ENCODE measurements at places on chromosomes 16 and 17.

- no peak for DNase-seq
Measured at GRCh38 chr16:85360323-85361277, 248.3 kb upstream of the CIBAR2 start.

DNA sequence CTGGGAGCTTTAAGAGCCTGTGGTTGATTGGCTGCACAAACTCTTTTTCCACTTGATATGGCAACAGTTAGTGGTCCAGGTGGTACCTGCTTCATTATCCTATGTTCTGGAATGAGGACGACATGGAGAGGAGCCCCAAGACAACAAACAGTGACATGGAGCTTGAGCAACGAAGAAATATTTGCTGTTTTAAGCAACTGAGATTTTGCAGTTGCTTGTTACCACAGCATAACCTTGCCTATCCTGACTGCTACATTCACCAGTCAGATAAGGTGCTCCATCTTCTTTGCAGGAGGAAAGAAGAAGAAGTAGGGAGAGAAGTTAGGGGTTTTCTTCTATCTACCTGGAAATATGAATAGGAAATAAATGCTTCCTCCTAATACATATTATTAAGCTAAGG lies 7.5 kb upstream of the ODF4 start:
- no peak for DNase-seq

- no peak for DNase-seq
Measured at GRCh38 chr16:74249254-74249653, 47.4 kb upstream of the PSMD7 start.

DNA sequence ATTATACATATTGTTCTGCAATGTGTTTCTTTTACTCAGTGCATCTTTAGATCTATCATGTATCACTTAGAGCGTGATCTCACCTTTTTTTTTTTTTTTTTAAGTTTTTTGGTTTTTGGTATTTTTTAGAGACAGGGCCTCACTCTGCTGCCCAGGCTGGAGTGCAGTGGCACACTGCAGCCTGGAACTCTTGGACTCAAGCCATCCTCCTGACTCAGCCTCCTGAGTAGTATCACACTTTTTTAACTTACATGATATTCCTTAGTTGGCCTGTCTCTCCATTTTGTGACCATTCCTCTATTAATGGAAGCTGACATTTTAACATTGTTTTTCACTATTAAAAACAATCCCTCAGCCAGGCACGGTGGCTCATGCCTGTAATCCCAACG lies 4.7 kb upstream of the MPO start:
- DNase-seq = no peak

DNA sequence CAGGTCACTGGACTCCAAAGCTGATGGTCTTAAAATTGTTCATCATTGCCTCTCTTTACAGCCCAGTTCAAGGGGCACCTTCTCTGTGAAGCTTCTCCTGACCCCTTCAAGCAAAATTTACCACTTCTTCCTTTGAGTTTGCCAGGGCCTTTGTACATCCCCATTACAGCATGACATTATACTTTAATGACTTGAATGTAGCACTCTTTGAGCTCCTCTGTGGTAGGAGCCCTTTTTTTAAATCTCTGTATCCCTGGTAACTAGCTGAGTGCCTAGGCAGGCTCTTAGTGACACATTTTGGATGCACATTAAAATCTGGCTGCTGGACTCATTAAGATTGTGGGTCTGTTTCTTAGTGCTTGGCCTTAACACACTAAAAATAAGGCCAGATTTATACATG lies 412.1 kb downstream of the CA10 start:
- DNase-seq = no peak

- no peak for DNase-seq
Measured at GRCh38 chr17:2237950-2238349, 65.6 kb downstream of the SMG6 start.

GRCh38 chr17:31877341-31877740 lies 18.3 kb upstream of the COPRS start:
- no peak for DNase-seq

DNA sequence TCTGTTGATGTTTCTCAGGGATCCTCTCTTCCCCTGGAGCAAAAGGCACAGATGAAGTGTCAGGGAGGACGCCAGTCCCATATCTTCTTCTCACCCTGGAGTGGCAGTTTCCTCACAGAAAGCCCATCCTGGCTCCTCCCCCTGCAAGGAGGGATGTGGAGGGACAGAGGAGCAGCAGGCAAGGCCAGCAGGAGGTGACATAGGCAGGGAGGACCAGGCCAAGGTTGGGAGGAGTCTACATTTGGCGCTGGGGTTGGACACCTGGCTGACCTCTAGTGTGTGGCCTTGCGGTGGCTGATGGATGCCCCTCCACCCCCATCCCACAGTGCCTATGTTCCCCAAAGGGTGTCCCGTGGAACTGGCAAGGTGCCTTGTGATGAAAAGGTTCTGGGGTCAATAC lies 125.4 kb downstream of the SEC14L1 start:
- no peak for DNase-seq

DNA sequence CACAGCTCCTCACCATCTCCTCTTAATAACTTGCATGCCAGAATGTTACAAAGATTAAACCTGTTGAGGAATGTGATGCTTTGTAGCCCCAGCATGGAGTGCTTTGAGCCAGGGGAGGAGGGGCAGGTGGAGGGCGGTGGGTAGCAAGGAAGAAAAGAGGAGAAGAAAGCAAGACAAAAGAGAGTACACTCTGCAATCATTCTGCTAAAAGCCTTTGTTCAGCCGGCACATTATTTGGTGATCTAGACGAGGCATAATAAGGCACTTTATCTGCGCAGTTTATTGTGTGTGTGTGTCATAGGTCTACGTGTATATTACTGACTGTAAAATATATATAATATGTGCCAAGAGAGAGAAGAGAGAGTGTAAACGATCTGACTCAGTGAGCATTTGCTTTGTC lies 139.1 kb downstream of the SOX9 start:
- no peak for DNase-seq

DNA sequence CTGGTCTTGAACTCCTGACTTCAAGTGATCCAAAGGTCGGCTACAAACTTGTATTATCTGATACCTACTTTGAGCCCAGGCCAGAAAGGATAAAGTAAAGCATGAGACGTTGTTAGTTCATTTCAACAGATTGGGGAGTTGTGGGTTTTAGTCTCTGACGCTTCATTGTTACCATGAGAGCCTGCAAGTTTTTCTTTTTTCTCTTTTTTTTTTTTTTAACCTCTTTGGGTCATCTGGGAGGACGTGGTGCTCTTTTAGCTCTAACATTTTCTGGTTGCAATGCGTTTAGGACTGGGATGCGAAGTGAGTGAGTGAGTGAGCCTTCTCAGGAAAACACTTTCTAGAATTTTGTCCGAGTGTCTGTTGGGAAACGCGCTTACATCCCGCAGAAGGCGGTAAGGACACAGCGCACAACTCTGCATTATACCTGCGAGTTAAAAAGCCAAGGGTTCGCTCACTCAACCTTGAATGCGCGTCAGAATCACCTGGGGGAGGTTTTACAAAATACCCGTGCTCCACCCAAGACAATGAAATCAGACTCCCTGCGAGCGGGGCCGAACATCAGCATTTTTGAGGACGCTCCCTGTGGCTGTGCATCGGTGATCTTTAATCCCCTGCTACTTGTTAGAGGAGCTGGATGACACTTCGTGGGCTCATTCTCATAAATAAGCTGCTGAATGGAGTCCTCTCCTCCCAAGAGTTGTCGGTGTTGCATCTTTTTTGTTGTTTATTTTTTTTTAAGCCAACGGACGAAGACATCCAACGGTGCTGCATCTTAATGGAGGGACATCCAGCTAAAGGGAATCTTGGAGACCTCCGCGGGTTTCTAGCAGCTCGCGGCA lies 629 bp upstream of the RNF135 start:
- no peak for DNase-seq

- no peak for DNase-seq
Measured at GRCh38 chr17:74641224-74641957, 17.9 kb upstream of the CD300E start.

GRCh38 chr16:29701214-29701555 lies 22.2 kb downstream of the QPRT start:
- DNase-seq = no peak

- DNase-seq = no peak
Measured at GRCh38 chr17:33896263-33896662, 358.8 kb upstream of the CCL2 start.

GRCh38 chr17:61168506-61168905 lies 231.1 kb upstream of the TBX2 start:
- DNase-seq = no peak

GRCh38 chr17:34337701-34338100 lies 18.5 kb downstream of the CCL8 start:
- DNase-seq = no peak

DNA sequence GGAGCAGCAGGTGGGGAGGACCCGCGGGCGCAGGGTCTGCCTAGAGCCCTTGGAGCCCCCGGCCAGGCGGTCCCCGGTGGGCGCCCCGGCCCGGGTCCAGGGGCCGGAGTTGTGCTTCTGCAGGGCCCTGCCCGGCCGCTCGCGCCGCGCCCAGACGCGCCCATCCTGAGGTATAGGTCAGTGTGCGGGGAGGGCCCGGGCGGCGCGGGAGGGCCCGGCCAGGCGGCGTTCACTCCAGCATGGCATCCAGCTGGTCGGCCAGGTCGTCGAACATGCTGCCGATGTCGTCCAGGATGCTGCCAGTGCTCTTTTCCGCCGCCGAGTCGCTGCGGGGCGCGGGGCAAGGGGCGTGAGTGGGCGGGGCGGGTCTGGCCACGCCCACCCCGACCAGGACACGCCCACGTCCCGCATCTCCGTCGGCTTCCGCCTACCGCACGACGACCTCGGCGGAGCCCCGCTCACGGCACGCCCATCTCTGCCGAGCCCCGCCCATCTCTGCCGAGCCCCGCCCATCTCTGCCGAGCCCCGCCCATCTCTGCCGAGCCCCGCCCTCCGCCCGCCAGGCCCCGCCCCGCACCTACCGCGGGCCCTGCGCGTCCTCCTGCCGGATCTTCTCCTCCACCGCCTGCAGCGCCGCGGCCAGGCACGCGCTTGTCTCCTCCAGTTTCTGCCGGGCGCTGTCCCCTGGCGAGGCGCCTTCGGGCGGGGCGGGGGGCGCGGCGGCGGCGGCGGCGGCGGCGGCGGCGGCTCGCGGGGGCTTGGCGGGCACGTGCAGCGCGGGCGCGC lies 17.9 kb downstream of the CASKIN1 start:
- DNase-seq = no peak

- DNase-seq = no peak
Measured at GRCh38 chr17:77948690-77949114, 9.8 kb upstream of the TNRC6C start.

GRCh38 chr17:27158382-27158781 lies 135.5 kb upstream of the WSB1 start:
- no peak for DNase-seq

GRCh38 chr17:49388692-49389513 lies 25.8 kb downstream of the PHB1 start:
- no peak for DNase-seq

GRCh38 chr17:81412490-81413093 lies 17.3 kb downstream of the BAHCC1 start:
- no peak for DNase-seq

GRCh38 chr17:77952368-77952767 lies 6.1 kb upstream of the TNRC6C start:
- DNase-seq = no peak

DNA sequence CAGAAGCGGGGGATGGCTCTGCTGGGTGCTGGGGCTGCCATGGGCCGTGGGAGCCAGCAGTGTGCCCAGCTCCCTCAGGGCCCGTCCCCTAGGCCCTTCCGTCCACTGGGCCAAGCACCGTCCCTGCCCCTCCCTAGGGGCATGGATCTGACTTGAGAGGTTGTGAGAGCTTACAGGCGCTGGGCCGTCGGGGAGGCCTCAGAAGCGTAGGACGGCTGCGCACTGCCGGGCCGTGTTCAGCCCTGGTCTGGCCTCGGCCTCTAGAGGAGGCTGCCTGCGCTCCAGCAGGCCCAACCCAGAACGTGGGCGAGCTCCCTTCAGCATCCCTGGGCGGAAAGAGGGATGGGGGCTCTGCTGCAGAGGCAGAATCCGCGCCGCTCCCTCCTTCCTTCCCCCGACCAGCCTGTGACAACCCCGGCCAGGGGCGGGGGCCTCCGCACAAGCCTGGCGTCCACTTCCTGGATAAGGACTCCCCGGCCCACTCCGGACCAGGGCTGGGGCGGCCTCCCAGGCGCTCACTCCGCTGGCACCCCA lies 685 bp upstream of the MPG start:
- no peak for DNase-seq

DNA sequence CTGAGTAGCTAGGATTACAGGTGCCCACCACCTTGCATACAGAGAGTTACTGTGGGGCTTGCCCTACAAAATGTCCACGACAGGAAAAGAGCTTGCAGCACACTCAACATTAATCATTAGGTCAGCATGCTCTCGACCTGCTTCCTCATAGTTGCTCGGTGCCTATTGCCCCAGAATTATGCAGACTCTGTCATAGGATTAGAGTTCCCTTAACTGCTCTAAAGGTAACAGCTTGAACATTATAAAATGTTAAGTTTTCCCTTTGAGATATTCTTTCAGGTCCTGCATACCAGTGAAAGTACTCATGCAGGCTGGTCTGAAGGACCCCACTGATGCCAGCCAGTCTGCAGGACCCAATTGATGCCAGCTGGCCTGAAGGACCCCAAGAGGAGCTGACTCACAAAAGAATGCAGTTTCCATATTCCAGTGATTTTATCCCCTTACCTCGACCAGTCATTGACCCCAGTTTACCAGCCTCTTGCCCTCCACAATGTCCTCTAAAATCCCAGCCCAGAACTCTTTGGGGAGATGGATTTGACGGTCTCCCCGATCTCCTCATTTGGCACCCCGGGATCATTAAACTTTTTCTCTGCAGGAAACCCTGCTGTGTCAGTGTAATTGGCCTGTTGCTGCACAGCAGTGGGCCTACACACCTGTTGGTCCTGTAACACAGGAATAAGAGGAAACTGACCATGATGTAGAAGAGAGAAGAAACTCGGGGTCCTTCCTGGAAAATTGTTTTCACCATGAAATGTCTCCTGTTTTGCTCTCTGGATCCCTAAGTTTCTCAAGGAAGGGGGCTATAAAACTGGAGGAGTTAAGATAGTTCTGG lies 10.6 kb downstream of the ICAM2 start:
- DNase-seq = no peak

- DNase-seq = no peak
Measured at GRCh38 chr16:68645494-68646388, 631 bp downstream of the CDH3 start.

DNA sequence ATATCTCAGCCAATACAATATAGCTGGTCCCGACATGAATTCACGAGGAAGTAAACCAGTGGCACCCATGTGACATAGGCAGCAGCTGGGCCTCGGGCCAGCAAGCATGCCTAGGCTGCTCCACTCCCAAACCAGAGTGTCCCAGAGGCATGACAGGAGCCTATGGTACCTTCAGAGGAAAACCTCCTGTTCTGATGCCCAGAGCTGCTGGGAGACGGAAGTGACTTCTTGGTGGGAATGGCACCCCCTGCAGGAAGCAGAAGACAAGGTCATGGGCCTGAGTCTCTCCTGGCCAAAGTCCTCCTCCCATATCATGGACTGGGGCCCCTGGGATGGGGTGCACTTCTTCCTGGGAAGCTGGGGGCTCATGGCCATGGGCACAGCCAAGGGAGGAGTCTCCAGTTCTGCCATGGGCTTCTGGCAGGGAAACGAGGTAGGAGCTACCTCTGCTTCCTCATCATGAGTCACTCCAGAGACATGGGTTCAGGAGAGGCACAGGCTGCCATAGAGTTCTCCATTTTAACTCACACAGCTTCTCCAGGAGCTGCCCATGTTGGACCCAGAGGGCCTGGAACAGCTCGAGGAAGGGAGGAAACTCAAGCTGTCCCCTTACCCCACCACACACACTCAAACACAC lies 13.4 kb downstream of the FBF1 start:
- no peak for DNase-seq

GRCh38 chr17:3954976-3955672 lies 9.1 kb downstream of the ATP2A3 start:
- DNase-seq = no peak

- DNase-seq = no peak
Measured at GRCh38 chr17:4440690-4441686, 7.2 kb downstream of the SPNS3 start.
